ENCODE measurements at places on chromosomes 1 and 21.

DNA sequence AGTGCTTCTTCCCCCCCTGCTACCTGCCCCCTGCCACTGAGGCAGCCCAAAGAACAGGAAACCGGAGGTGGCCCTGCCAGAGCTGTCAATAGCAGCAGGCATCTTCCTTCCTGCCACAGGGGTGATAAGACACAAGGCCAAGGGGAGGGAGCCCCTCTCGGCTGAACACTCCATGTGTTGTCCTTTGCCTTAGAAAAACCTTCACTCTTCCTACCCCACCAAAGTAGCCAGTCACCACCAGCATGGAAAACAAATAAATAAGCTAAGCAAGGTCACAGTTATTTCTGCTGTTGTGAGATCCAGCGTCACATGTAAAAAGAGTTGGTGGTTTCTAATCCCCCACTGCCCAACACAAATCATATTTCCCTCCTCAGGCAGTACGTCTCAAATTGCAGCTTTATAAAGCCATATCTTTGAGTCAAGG is 104.8 kb upstream of the DPT start:
- DNase-seq: peak; percentile 24

- DNase-seq: peak; percentile 11
These were observed 805 bp downstream of the ZNHIT6 start for GRCh38 chr1:85707267-85707989.

- no peak for DNase-seq
These were observed 24.8 kb upstream of the ACBD6 start for GRCh38 chr1:180527101-180527669.

- no peak for DNase-seq
These were observed 100.0 kb upstream of the RAB4A start for GRCh38 chr1:229170778-229171505.

Data from KBM-7 (cell line).